ENCODE measurements at places on chromosomes 5 and 9.

DNA sequence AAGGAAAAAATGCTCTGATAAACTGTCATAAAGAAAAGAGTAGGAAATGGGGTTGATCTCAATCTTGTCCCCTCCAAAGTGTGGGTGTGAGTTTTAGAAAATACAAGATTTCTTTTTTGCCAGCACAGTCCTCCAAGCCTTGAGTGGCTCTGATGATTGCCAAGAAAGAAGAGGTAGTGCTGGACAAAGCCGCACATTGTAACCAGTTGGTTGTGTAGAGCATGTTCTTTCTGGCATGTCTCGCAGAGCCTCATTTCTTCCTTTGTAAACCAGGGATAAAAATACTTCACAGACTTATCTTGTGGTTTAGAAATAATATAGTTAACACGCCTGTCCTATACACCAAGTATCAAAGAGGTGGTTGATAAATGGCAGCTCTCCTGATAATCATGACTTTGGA, 30.4 kb downstream of the PRLR start:
- DNase-seq, result no peak

GRCh38 chr5:72063219-72063819, 44.0 kb upstream of the MAP1B start:
- no peak for DNase-seq

- DNase-seq, result no peak
These were observed 54.2 kb downstream of the WHRN start for GRCh38 chr9:114450833-114451706.

DNA sequence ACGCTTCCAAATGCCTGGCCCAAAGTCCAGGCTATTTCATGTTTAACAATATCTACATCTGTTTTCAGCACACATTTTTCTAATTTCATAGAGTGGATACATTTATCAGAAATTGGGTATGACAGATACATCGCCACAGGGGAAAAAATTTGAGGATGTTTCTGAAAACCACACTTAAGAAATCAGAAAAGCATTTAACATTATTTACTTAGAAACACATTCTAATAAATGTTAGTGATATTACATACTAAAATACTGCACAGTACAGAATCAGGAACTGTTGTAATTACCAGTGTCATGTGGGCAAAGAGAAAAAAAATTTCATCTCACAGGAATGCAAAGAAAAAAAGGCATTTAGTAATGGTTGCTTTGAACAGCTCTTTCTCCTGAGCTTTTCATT, 310.5 kb upstream of the KIF2A start:
- DNase-seq, result no peak

DNA sequence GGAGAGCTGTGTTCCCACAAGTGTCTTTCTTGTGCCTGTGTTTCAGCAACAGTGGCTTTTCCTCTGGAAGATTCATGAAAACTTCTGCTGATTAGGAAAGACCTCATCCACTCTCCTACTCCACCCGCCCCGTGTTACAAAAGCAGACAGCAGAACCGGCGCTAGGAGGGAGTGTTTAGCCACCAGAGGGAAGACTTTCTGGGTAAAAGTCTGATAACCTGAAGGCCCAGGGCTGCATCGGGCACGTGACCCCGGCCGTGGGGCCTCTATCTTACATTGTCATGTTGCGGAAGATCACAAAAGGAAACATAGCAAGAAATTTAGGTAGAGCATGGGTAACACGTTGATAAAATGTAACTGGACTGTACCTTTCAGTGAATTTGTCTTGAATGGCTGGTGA, 32.0 kb upstream of the DMRT2 start:
- DNase-seq, result no peak

All from activated T-cell treated with anti-CD3 and anti-CD28 coated beads for 1 hour (primary cell).